Activated CD4-positive, alpha-beta T cell treated with anti-CD3 and anti-CD28 coated beads for 36 hours (primary cell): ENCODE measurements at places on chromosomes 5 and 9. TPM values are rescaled to one million over a fixed set of nuclear protein-coding genes. Genes with fewer than 3 reads are reported as not detected.

Gene WDR31
- 1.7 TPM for total RNA-seq

Gene HTR1A
- not detected for total RNA-seq

Gene JAKMIP2
- total RNA-seq, result 3.4 TPM

Gene PCDHA10
- not detected for total RNA-seq

- no peak for DNase-seq
Measured at GRCh38 chr5:92741906-92742305, 839.1 kb downstream of the NR2F1-AS1 start.

DNA sequence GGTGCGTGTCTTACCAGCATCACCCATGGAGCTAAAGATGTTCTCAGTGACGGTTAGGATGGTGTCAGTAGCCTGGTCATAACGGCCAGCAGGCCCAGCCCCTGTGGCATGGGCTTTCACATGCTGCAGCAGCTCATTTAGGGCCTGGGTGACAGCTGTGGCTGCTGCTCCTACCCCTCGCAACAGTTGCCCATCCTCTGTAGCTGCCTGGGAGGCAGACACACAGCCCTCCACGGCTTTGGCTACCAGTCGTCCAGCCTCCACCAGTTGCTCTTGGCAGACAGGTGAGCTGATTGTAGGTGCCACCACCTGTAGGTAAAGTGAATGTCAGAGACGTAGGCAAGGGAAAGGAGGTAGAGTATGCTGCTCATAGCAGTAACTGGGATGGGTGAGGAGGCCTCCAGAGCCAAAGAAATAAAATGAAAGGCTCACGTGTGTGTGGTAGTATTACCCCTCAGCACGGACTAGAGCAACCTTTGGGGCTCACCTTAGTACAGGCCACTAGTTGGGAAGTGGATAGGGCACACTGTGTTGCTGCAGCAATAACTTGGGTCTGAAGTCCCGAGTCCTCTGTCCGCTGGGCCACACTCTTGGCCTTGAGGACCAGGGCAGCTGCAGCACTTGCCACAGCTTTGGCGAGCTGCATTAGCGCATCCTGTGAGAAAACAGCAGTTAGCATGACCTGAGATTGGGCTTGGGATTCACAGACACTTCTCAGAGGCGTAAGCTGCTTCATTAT, 14.7 kb downstream of the TLN1 start:
- no peak for DNase-seq

GRCh38 chr9:35882263-35882848, 12.2 kb upstream of the OR13J1 start:
- peak; percentile 89 for DNase-seq

GRCh38 chr9:77513457-77513856, 134.7 kb downstream of the GNA14 start:
- no peak for DNase-seq

DNA sequence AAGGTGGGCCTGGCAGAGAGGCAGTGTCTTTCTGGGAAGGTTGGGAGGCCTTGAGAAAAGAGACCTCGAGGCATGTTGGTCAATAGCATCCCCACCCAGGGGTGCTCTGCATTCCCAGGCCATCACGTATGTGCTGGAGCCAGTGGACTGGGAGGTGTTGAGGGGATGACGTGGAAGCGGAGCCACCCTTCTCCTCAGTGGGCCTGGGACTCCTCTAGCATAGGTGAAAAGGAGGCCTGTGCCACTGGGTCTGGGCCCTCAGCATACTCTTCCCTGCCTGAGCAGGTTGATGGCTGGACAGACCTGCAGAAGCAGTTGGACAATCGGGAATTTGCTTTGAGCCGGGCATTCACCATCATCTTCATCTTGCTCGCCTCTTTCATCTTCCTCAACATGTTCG, 25.5 kb downstream of the PITX1 start:
- DNase-seq, result no peak
